ENCODE measurements at places on chromosomes 1 and 21.

DNA sequence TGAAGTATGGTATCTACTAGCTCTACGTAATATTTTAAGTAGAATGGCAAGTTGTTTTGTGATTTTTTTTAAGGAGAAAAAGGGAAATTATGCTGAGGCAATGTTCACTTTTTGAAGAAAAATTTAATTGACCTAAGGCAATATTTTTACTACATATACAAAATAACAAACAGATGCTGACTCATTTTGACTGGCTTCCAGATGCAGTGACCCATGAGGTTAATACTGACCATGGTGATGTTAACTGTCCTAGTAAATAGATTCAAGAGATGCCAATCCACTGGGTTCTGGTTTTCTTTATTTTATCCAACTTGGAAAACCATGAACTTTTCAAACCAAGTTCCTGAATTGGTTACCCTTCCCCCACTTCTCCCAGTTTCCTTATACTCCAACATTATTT, 154.9 kb downstream of the CRB1 start:
- H3K27ac ChIP-seq = no peak overlapping the region
- no peaks in the 10 kb centered on the region for H3K27me3 ChIP-seq
- no peak for DNase-seq
- H3K4me3 ChIP-seq = no peak overlapping the region
- no peaks in the 10 kb centered on the region for H3K36me3 ChIP-seq
- H3K4me1 ChIP-seq = no peaks in the 10 kb centered on the region

GRCh38 chr1:224331326-224331725, 1.4 kb upstream of the NVL start:
- H3K27ac ChIP-seq = no peak overlapping the region
- no peak for DNase-seq
- H3K36me3 ChIP-seq = no peaks in the 10 kb centered on the region

DNA sequence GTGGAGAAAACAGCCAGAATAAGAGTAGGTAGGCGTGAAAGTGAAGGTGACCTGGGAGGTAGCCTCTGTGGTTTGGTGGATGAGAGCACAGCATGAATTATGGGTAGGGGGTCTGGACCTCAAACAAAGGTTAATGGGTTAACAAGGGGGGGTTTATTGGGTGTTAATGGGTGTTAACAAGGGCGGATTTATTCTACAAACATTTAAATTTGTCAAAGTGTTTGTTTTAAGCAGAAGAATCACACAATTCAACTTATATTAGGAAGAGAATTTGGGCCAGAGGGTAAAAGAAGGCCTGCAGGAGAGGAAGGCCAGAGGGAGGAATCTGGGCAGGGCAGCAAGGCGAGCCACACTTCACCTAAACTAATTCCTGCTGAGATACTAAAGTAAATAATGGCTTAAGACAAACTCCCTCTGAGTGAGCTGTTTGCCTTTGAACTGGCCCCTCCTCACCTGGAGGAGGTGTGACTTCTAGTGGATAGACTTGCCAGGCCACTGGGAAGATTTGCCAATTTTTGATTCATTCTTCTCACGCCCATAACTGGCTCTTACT, 191.7 kb downstream of the GIPC2 start:
- DNase-seq = no peak
- no peaks in the 10 kb centered on the region for H3K27me3 ChIP-seq
- no peaks in the 10 kb centered on the region for H3K36me3 ChIP-seq
- no peak overlapping the region for H3K4me3 ChIP-seq

DNA sequence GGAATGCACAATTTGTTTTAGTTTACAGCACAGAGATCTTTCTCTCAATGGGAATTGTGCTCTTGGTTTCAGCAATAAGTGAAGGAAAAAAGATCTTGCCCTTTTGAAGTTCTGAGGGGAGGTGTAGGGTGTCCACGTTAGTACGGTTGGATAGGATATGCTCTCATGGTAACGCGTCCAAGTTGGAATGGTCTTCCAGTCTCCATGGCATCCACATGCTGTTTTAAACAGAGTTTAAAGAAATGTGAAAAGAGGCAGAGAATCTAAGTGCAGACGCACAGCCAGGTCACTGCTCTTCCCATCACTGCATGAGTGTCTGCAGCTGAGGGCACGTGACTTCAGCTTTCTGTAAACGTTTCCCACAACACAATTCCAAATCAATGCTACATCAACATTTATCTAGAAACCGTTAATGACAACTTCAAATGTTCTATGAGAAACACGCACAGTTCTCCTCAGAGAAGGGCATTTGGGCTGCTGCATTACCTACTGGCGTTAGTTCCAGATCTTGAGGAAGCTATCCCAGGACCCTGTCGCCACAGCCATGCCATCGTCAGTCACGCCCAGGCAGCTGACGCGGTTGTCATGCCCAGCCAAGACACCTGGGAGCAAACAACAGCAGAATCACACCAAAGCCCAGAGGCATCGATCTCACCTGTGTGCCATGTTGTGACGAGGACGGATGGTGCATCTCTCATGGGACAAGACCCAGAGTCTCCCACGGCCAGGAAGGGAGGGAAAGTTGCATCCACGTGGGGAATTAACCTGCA, 8.8 kb upstream of the NADK start:
- no peak overlapping the region for H3K4me3 ChIP-seq
- DNase-seq = no peak
- H3K4me1 ChIP-seq = peaks cover 32% of the 10 kb centered on the region
- H3K36me3 ChIP-seq = peaks cover 76% of the 10 kb centered on the region
- no peaks in the 10 kb centered on the region for H3K27me3 ChIP-seq
- H3K27ac ChIP-seq = no peak overlapping the region

DNA sequence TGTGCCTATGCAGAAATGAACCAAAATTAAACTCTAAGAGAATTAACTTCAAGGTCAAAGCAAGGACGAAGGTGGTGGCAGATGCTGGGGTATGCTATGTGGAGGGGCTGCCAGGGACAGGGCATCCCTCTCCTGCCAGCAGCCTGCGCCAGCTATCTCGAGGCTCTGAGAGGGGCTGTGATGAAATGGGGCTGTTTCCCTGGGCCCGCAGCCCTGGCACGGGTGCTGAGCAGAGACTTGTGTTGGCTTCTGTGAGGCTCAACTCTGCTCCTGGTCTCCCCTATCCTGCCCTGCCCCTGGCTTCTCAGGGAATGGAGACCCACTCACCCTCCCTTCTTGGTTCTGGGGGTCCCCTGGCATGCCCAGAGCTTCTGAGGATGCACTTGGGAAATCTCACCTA, 41.9 kb upstream of the TIAM1 start:
- no peak for DNase-seq
- H3K4me3 ChIP-seq = no peak overlapping the region
- no peak overlapping the region for H3K27ac ChIP-seq
- H3K36me3 ChIP-seq = no peaks in the 10 kb centered on the region

DNA sequence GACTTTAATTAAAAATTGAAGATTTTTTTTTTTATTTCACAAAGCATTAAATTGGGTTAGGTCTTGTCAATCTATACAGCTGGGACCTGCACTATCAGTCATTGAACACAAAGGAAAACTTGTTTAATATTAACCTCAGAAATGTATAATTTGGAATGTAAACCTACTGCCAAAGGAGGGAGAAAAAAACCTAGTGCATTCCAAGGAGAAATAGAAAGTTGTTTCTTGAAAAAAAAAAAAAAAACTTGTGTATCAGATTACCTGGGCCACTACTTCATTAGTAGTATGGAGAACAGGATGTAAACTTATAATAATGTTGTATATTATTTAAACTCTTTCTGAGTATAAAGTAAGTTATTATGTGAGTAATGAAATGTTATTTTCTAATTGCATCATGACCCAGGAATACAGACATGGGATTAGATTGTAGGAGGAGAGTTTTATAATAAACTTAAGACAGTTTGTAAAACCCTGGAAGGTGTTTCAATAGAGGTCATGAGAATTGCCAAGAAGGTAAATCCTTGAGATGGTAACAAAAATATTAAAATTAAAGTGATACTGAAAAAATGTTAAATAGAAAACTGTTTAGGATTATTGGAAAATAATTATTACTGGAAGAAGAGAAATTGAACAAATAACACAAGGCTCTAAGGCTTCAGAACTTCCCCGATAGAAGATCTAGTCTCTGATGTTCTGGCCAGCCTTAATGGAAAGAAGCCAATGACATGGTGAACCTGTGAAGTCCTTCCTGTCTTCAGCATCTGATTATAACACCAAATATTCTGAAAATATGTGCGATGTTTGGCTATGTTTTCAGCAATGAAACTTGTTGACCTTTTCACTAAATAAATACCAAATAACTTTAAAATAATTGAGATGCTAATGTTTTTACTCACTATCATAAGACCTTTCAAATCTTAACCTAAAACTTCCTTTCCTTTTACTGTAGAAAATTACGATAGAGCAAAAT, 412.8 kb upstream of the LYPLAL1 start:
- H3K27ac ChIP-seq = no peak overlapping the region
- H3K36me3 ChIP-seq = no peaks in the 10 kb centered on the region
- no peaks in the 10 kb centered on the region for H3K27me3 ChIP-seq
- no peak overlapping the region for H3K4me3 ChIP-seq
- DNase-seq = no peak

- no peak for DNase-seq
- H3K27ac ChIP-seq = no peak overlapping the region
- no peak overlapping the region for H3K4me3 ChIP-seq
- H3K4me1 ChIP-seq = no peaks in the 10 kb centered on the region
Observed at GRCh38 chr1:68120136-68120791, 69.8 kb upstream of the DIRAS3 start.

GRCh38 chr1:114002492-114003239, 23.4 kb downstream of the OLFML3 start:
- H3K4me3 ChIP-seq = no peak overlapping the region
- no peaks in the 10 kb centered on the region for H3K4me1 ChIP-seq
- H3K27me3 ChIP-seq = no peaks in the 10 kb centered on the region
- no peak overlapping the region for H3K27ac ChIP-seq
- no peaks in the 10 kb centered on the region for H3K36me3 ChIP-seq
- DNase-seq = no peak

- peak overlapping the region; percentile 9 for H3K4me3 ChIP-seq
- peaks cover 27% of the 10 kb centered on the region for H3K4me1 ChIP-seq
- DNase-seq = peak; percentile 46
- no peaks in the 10 kb centered on the region for H3K36me3 ChIP-seq
Observed at GRCh38 chr1:23422241-23422877, 2.2 kb downstream of the TCEA3 start.

Data from tibial nerve (tissue), 4 donors.